Activated CD8-positive, alpha-beta T cell treated with anti-CD3 and anti-CD28 coated beads, Interleukin-2, amount 10 ng/mL, durations not matched to agents 7 days and 5 days (primary cell): ENCODE measurements at places on chromosomes 1 and 21.

GRCh38 chr1:31780632-31781031 is 16.5 kb upstream of the ADGRB2 start:
- DNase-seq, result no peak

DNA sequence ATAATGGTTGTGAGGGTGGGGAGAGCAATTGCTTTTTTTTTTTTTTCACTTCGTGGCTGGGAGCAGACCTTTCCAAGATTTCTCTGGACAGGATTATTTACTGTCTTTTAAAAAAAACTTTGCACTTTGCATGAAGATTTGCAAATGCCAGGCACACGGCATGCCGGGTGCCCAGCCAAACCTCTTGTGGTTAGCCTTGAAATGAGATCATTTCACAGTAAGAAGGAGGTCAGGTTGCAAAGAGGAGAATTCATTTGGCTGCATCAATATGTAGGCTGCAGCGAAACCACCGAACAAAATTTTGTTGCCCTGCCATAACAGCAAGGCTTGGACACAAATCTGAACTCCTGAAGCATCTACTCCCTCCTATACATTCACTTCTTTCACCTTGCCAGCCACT is 36.5 kb upstream of the KCND3 start:
- no peak for DNase-seq

GRCh38 chr1:4585216-4585615 is 69.2 kb upstream of the AJAP1 start:
- peak; percentile 55 for DNase-seq

- DNase-seq, result no peak
These were observed 48.6 kb downstream of the CTH start for GRCh38 chr1:70459496-70460225.

GRCh38 chr1:118483245-118484006 is 298.4 kb upstream of the SPAG17 start:
- DNase-seq, result no peak

DNA sequence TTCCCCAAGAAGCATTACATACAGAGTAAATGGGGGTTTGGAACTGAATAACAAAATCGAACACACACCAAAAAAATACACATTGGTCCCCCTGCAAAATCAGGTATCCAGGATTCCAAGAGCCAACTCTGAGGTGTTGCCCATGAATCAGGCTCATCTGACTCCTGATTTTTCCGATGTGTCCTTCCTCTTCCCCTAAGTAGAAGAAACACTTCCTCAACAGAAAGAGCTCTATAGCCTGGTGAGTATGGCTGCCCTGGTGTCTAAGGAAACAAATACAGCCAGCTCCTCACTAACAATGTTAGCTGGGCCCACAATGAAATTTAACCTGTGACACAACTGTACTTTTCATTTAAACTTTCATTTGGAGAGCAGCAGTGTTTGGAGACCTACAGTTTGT is 33.6 kb downstream of the ERI3 start:
- DNase-seq, result no peak

- no peak for DNase-seq
These were observed 15.8 kb downstream of the DISP3 start for GRCh38 chr1:11494771-11495170.

DNA sequence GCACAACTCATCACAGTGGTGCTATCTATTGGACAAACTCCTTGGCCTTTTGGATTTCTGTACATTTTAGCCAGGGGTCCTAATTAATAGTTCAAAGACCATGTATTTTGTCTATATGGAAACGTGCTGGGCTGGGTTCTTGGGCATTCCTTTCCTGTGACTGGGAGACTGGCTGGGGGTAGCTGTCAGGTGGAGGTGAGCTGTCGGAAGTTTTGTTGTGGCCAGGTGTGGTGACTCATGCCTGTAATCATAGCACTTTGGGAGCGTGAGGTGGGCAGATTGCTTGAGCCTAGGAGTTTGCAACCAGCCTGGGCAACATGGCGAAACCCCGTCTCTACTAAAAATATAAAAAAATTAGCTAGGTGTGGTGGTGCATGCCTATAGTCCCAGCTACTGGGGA is 392.4 kb downstream of the RPS6KC1 start:
- DNase-seq, result no peak

DNA sequence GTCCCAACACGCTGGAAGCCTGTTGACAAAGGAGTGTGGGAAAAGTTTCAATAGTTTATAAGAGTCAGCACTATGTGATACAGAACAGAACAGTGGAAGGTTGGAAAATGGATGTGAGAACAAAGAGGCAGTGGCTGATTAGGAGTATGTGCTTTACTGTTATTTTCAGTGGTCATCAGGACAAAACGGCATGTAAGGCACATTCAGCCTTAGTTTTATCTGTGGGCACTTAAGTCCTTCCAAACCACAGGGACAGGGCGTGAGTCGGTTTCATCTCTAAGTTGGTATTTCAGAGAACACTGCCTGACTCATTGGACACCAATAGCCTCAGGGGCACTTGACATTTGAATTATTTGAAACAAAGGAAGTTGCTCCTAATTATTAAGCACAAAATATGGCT is 306.9 kb downstream of the ASTN1 start:
- DNase-seq, result no peak

DNA sequence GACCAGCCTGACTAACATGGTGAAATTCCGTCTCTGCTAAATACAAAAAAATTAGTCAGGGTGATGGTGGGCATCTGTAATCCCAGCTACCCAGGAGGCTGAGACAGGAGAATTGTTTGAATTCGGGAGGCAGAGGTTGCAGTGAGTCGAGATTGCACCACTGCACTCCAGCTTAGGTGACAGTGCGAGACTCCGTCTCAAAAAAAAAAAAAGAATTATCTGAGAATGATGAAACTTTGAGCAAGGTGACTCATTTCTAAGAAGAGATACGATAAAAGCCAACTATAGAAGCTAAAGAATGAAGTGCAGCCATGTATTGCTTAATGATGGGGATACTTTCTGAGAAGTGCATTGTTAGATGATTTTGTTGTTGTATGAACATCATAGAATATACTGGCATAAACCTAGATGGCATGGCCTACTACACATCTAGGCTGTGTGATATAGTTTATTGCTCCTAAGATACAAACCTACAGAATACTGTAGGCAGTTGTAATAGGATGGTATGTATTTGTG is 64.7 kb downstream of the SNRPE start:
- DNase-seq, result no peak

DNA sequence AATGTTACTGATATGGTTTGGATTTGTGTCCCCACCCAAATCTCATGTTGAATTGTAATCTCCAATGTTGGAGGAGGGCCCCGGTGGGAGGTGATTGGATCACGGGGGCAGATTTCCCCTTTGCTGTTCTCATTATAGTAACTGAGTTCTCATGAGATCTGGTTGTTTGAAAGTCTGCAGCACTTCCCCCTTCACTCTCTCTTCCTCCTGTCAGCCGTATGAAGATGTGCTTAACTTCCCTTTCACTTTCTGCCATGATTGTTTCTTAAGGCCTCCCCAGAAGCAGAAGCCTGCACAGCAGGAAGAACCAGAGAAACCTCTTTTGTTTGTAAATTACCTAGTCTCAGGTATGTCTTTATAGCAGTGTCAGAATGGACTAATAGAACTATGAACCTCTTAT is 28.4 kb downstream of the TRIM33 start:
- peak; percentile 39 for DNase-seq

GRCh38 chr21:44059710-44060109 is 47.5 kb upstream of the PWP2 start:
- no peak for DNase-seq

GRCh38 chr1:154206196-154206595 is at the start of gene CFAP141:
TSS of gene CFAP141 (minus strand) at chr1:154206333. CDS start at chr1:154206307, 26 bp downstream.
- no peak for DNase-seq

GRCh38 chr21:42461185-42461520 is 34.9 kb downstream of the RSPH1 start:
- DNase-seq, result no peak

DNA sequence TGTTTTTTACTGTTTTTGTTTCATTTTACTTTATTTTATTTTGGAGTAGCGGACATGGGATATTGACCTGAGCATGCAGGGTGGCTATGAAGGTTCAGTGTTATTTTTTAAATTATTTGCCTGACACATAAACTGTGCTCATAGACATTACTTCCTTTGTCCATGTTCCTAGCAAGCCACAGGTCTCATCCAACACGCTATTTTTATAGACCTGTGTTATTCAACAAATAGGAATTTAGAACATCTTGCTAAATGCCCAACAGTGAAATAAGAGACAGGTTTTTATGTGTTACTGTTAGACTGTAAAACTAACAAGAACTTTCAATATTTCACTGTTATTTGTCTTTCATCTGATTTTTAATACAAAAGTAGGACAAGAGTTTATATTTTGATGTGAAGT is 756.4 kb downstream of the KCNT2 start:
- DNase-seq, result no peak

DNA sequence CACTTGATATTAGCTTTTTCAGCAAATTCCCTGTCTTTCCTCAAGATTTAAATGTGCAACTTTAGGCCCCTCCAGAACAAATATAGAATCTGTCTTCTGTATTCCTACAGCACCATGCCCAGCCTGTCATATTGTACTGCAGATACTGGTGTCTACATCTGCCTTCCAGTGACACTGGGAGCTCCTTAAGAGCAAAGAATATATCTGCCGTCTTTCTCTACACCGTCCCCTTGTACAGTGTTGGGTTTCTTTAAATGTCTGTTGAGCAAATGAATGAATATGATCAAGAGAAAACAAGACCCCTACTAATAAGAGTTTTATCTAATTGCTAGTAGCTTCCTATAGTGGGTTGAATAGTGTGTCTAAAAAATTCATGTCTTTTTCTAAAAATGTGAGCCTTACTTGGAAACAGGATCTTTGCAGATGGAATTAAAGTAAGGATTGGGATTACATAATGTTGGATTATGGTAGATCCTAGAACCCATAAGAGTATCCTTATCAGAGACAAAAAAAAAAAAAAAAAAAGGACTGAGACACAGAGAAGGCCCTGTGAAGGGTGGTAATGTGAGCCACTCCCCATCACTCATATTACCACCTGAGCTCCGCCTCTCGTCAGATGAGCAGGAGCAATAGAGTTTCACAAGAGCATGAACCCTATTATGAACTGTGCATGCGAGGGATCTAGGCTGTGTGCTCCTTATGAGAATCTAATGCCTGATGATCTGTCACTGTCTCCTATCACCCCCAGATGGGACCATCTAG is 128.6 kb downstream of the FAF1 start:
- no peak for DNase-seq

DNA sequence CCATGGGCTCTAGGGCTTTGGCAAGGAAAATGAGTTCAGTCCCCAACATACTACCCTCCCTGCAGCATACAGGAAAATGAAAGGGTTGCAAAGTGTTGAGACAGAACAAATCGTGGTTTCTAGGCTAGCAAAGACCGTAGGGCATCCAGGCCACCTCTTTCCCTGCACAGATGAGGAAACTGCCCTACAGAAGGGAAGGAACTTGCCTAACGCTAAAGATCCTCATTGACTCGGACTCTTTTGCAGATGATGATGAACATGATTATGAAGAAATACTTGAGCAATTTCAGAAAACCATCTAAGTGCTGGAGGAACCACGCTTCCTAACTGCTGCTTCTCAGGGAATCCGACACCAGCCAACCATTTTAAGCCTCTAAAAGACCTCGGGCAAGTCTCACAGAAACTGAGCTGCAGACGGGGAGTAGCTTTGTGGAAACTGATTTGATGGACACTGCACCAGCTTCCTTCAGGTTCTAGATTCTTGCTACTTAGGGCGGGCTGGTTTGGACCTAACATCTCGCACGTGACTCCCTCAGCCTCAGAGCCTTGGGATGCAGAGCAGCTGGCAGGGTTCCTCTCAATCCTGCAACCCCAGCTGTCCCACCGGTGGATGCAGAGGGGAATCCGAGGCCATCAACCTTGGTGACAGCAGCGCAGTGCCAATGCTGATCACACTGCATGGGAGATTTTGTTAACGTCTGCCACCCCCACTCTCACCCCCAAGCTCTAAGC is 13.4 kb downstream of the THEMIS2 start:
- no peak for DNase-seq

DNA sequence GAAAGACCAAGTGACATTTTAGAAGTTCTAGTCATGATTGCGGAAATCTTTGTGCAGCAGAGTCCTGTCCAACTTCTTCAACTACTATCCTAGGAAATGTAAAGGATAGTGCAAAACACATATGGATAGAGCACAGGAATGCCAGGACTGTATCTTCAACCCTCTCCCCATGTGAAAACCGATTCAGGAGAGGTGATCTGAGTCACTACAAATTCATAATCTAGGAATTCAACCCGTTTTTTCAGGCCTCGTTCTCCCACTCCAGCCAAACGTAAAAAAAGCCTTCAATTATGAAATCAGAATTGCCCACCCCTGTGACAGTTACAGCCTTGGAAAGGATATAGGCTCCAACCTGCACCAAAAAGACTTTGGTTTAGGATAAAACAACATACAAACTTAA is 52.9 kb upstream of the RGS1 start:
- no peak for DNase-seq

GRCh38 chr1:216766633-216767327 is 43.6 kb upstream of the ESRRG start:
- DNase-seq, result no peak

DNA sequence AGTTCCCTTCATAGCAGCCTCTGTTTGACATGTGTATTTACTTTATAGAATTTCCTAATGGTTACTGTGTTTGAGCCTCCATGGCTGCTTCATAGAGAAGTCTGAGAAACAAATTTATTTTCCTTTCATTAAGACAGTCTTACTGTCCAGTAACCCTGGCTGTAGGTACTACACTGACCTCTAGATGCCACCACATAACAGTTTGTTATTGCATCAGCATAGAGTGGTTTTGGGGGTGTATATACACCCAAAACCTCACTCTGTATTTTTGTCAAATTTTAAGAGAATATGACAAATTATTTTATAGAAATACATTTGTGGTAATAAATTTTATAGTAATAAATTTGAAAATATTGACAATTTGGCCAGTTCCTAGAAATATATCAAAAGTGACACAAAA is 57.3 kb downstream of the OBSCN start:
- no peak for DNase-seq

DNA sequence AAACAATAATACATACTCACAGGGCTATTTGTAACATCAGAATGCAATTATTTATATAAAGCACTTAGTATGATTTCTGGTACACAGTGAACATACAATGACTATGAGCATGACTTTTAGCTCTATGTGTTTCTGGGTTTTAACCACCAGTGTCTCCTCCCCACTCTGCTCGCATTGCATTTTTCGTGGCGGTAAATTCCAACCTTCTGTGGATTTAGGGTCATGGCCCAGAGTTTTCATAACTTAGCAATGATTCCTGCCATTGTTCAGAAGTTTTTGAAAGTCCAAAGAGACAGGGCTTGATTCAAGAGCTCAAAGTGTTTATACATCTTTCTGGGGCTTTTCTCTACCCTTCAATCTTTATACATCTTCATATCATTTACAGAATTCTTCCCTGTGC is 191.3 kb downstream of the BACH1 start:
- DNase-seq, result no peak

GRCh38 chr1:235588156-235588555 is 61.4 kb downstream of the GNG4 start:
- no peak for DNase-seq
